ENCODE measurements at places on chromosomes 2 and 18.

GRCh38 chr2:63553049-63553448 is 35.2 kb downstream of the WDPCP start:
- peak; percentile 51 for DNase-seq

- DNase-seq = no peak
Measured at GRCh38 chr2:97758131-97758705, 44.8 kb downstream of the ZAP70 start.

DNA sequence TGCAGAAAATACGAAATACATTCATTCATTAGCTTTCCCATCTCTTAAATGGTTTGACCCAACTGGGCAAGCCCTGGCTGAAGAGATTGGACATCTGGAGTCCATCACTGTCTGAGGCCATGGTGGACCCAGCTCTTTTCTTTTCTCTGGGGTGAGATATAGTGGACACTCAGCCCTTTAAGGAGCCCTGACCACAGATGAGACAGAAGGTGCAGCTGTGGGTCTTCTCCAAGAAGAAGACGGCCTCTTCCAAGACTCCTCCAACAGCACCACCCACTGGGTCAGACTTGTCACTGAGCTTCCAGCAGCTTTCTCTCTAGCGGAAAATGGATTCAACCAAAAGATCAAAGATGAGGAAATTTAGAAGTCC is 27.2 kb downstream of the TWIST2 start:
- DNase-seq = no peak

DNA sequence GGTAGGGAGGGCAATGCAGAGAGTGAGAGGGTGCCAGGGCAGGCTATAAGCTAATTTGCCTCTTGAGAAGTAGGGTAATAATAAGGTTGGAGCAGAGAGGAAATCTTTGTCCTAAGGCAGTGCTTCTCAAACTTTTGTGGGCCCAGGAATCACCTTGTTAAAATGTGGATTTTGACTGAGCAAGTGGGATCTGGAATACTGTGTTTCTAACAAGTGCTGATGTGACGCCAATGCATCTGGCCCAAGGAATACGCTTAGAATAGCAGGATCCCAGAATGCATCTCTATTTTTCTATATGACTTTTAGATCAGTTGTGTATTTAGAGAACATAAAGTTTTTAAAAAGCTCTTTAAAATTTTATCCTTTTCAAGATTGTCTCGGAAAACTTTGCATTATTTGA is 29.7 kb upstream of the GTF2A1L start:
- no peak for DNase-seq

GRCh38 chr2:230881840-230882239 is 17.1 kb downstream of the ITM2C start:
- no peak for DNase-seq

GRCh38 chr2:136764452-136765255 is 691 bp upstream of the THSD7B start:
- no peak for DNase-seq

DNA sequence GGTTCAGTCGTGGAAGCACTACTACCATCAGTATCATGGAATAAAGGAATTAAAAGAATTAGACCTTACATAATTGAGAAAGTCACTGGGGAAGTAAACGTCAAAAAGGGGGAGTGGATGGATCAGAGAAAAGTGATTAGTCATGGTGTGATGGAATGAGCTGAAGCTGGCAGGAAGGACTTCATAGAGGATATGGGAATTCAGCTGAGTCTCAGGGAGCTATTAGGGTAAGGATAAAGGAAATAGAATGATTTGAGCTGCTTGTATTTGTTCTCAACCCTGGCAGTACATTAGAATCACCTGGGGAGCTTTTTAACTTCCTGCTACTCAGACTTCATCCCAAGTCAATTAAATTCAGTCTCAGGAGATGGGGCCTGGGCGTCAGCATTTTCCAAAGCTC is 53.4 kb upstream of the SETBP1 start:
- DNase-seq = peak; percentile 75

DNA sequence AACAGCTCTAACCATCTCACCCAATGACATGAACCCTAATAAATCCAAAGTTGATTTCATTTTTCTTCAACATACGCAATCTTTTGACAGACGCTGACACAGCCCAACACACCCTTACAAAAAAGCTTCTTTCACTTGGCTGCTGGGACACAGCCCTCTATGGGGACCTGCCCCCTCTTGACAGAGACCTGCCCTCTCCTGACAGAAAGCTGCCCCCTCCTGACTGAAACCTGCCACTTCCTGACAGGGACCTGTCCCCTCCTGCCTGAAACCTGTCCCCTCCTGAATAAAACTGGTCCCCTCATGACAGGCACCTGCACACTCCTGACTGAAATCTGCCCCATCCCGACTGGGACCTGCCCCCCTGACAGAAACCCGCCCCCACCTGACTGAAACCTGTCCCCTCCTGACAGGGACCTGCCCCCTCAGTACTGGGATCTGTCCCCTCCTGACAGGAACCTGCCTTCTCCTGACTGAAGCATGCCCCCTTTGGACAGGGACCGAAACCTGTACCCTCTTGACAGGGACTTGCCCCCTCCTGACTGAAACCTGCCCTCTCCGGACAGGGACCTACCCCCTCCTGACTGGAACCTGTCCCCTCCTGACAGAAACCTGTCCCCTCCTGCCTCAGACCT is 87.9 kb downstream of the PXDN start:
- DNase-seq = no peak

All from fibroblast of skin of right biceps (primary cell).